ENCODE measurements at places on chromosomes 16 and 17. TPM values are rescaled to one million over a fixed set of nuclear protein-coding genes. Genes with fewer than 3 reads are reported as not detected.
A peak's percentile ranks its signal among the peaks of the same experiment; 100 is the strongest.

Gene EXOC3L1
- polyA plus RNA-seq, result 0.83 TPM

Gene DNAAF1
- 0.26 TPM for polyA plus RNA-seq

Gene CCNF
- polyA plus RNA-seq, result 3.8 TPM

Gene CAVIN1
- 264 TPM for polyA plus RNA-seq

Gene ZP2
- not detected for polyA plus RNA-seq

Gene ABCA10
- 0.11 TPM for polyA plus RNA-seq

Gene ST6GALNAC2
- polyA plus RNA-seq, result 0.57 TPM

Gene RPTOR
- 14.9 TPM for polyA plus RNA-seq

Gene WNT9B
- polyA plus RNA-seq, result not detected

Gene TERF2IP
- 31.6 TPM for polyA plus RNA-seq

Gene OTOA
- polyA plus RNA-seq, result 0.02 TPM

DNA sequence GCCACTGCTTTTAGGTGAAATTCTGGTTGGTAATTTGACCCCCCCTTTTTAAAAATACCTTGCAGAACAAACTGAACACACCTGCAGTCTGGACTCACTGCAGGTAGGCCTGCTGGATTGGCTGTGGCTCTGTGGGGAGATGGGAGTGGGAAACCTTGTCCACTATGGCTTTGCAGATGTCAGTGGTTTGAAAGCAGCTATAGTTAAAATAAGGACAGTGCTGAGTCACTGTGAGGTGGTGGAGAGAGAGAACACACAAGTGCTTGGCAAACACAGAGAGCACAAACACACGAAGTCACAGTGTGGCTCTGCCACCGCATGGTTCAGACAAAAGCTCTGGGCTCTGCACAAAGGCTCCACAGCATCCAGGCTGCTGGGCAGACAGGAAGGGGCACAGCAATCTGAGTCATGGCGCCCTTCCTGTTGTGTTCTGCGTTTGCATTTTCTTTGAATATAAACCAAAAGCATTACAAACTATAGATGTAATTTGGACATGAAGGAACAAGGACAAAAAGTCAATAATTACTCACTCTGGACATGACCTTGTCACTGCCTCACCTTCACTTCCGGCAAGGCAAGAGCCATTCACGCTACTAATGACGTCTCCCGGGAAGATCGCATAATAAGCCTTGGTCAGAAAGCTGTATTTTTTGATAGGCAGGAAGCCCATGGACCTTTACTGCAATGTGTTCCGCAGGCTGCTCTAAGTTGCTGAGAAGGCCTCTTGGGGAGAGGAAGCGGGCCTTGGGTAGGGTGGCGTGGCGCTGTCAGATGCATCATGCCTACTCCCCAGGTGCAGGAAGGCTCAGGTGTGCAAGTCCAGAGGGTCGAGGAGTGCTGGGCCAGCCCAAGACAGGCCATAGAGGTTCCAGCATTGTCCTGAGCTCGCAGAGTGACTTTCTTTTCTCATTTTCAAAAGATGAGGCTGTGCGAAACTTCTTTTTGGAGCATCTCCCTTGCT, 60.1 kb upstream of the MED9 start:
- no peak overlapping the region for H3K4me3 ChIP-seq
- H3K36me3 ChIP-seq, result no peaks in the 10 kb centered on the region
- H3K4me1 ChIP-seq, result no peaks in the 10 kb centered on the region
- no peak overlapping the region for H3K27ac ChIP-seq

DNA sequence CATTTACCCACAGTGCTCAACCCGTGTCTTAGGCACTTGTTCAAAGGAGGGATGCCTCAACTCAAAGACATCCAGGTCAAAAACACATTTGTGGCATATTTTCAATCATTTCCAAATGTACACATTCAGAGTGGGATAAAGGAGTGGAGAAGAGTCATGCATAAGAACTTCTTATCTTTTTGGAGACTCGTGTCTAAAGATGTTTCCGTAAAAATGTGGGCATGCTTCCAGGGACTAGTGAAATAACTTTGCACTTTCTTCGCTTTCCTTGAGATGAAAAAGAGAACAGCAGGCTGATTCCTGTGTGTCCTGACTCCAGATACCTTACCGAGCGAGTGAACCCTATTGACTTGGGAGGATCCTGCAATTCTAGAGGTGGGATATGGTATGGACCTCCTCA, 256.6 kb upstream of the KCNJ16 start:
- no peak for DNase-seq
- H3K27ac ChIP-seq, result no peak overlapping the region
- no peaks in the 10 kb centered on the region for H3K4me1 ChIP-seq
- H3K27me3 ChIP-seq, result no peaks in the 10 kb centered on the region

GRCh38 chr17:49904893-49905292, 57.0 kb upstream of the TAC4 start:
- no peak for DNase-seq
- no peak overlapping the region for H3K4me3 ChIP-seq
- no peaks in the 10 kb centered on the region for H3K36me3 ChIP-seq
- no peak overlapping the region for H3K27ac ChIP-seq
- no peaks in the 10 kb centered on the region for H3K4me1 ChIP-seq
- H3K27me3 ChIP-seq, result peaks cover 96% of the 10 kb centered on the region

- peak overlapping the region; percentile 69 for H3K27ac ChIP-seq
- H3K27me3 ChIP-seq, result no peaks in the 10 kb centered on the region
- peak overlapping the region; percentile 86 for H3K4me3 ChIP-seq
Observed at GRCh38 chr17:75404223-75404730, 1.2 kb downstream of the GRB2 start.

GRCh38 chr17:66892246-66892645, 57.3 kb downstream of the CACNG5 start:
- DNase-seq, result no peak
- no peak overlapping the region for H3K4me3 ChIP-seq
- no peak overlapping the region for H3K27ac ChIP-seq
- no peaks in the 10 kb centered on the region for H3K36me3 ChIP-seq
- no peaks in the 10 kb centered on the region for H3K4me1 ChIP-seq

DNA sequence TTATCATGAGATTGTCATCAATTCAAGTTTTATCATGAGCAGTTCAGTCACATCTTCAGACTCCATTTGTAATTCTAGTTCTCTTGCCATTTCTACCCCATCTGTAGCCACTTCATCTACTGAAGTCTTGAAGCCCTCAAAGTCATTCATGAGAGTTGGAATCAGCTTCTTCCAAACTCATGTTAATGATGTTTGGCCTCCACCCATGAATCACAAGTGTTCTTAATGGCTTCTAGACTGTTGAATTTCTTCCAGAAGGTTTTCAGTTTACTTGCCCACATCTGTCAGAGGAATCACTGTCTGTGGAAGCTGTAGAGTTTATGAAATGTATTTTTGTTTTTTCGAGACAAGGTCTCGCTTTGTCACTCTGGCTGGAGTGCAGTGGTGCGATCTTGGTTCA, 16.0 kb downstream of the NSRP1 start:
- H3K4me1 ChIP-seq, result no peaks in the 10 kb centered on the region
- no peak for DNase-seq
- no peak overlapping the region for H3K4me3 ChIP-seq
- no peaks in the 10 kb centered on the region for H3K27me3 ChIP-seq

- DNase-seq, result no peak
- H3K27me3 ChIP-seq, result no peaks in the 10 kb centered on the region
- no peaks in the 10 kb centered on the region for H3K4me1 ChIP-seq
- H3K36me3 ChIP-seq, result no peaks in the 10 kb centered on the region
Observed at GRCh38 chr16:59459806-59460205, 725.7 kb upstream of the GOT2 start.

- DNase-seq, result peak; percentile 89
- no peaks in the 10 kb centered on the region for H3K36me3 ChIP-seq
- peaks cover 39% of the 10 kb centered on the region for H3K4me1 ChIP-seq
- no peaks in the 10 kb centered on the region for H3K27me3 ChIP-seq
Observed at GRCh38 chr16:50711862-50712559, 18.6 kb downstream of the NOD2 start.

- H3K27ac ChIP-seq, result peak overlapping the region; percentile 95
Observed at GRCh38 chr16:81005610-81006161, 999 bp downstream of the CMC2 start.

- no peak overlapping the region for H3K4me3 ChIP-seq
- no peak overlapping the region for H3K27ac ChIP-seq
- H3K27me3 ChIP-seq, result peaks cover 46% of the 10 kb centered on the region
- no peak for DNase-seq
- peaks cover 12% of the 10 kb centered on the region for H3K4me1 ChIP-seq
- no peaks in the 10 kb centered on the region for H3K36me3 ChIP-seq
Observed at GRCh38 chr16:89176147-89176690, 4.7 kb downstream of the CDH15 start.

DNA sequence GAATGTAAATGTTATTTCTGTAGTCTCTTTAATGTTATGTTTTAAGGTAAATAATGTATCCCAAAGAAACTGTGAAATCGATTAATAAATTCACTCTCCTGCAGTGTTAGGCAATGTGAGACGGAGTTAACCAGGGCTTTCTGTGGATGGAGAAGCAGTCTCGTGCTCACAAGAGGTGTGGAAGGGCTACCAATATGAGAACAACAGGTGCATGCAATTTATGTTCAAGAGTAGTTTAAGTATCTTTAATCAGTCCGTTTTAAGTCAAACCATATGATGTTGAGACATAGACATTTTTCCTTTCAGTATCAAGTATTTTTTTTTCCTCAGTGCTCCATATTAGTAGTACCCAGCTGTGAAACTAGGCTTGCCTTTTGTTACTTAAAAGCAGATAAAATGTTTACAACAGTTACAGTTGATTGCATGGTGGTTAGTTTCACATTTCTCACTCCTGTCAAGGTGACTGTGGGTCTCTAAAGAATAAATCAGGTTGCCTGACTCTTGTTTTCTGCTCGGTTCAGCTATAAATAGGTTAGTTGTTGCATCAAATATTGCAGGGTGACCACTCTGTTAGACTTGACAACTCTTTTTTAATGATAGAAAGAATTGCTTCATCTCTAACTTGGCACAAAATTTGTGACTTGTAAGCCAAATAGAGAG, 54.4 kb downstream of the COX10 start:
- no peaks in the 10 kb centered on the region for H3K27me3 ChIP-seq
- no peaks in the 10 kb centered on the region for H3K4me1 ChIP-seq
- no peak overlapping the region for H3K27ac ChIP-seq
- no peak for DNase-seq

DNA sequence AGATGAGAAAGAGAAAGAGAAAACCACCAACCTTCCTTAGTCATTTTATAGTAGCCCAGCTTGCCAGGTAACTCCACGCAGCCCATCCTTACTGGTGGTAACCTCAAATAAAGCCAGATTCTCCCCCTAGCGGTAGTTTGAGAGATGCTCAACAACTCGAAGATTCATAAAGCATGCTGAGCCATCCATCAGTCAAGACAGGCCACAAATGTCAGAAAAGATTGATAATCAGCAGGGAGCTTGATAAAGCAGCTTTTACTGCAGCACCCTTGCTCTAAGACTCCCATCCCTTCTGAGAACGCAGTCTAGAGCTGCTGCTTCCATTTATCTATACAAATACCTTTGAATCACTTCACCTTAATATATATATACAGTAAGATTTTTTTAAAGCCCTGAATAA, 451.5 kb upstream of the HSBP1 start:
- no peaks in the 10 kb centered on the region for H3K36me3 ChIP-seq
- no peaks in the 10 kb centered on the region for H3K27me3 ChIP-seq
- H3K4me3 ChIP-seq, result no peak overlapping the region
- peak; percentile 43 for DNase-seq
- H3K27ac ChIP-seq, result no peak overlapping the region
- H3K4me1 ChIP-seq, result no peaks in the 10 kb centered on the region

GRCh38 chr17:42135664-42136653, 13.4 kb downstream of the HSPB9 start:
- peaks cover 16% of the 10 kb centered on the region for H3K36me3 ChIP-seq
- H3K27ac ChIP-seq, result peak overlapping the region; percentile 12
- no peaks in the 10 kb centered on the region for H3K27me3 ChIP-seq
- H3K4me3 ChIP-seq, result no peak overlapping the region
- H3K4me1 ChIP-seq, result peaks cover 29% of the 10 kb centered on the region

- H3K36me3 ChIP-seq, result no peaks in the 10 kb centered on the region
- DNase-seq, result peak; percentile 21
- H3K27ac ChIP-seq, result no peak overlapping the region
- H3K4me1 ChIP-seq, result peaks cover 5% of the 10 kb centered on the region
- no peaks in the 10 kb centered on the region for H3K27me3 ChIP-seq
Observed at GRCh38 chr17:83057793-83058265, 21.6 kb upstream of the METRNL start.

Measured in SK-N-SH (cell line).